Activated naive CD8-positive, alpha-beta T cell treated with anti-CD3 and anti-CD28 coated beads for 36 hours (primary cell): ENCODE measurements at places on chromosomes 2 and 18. TPM values are rescaled to one million over a fixed set of nuclear protein-coding genes. Genes with fewer than 3 reads are reported as not detected.

Gene SCN2A
- 0.04 TPM for total RNA-seq

DNA sequence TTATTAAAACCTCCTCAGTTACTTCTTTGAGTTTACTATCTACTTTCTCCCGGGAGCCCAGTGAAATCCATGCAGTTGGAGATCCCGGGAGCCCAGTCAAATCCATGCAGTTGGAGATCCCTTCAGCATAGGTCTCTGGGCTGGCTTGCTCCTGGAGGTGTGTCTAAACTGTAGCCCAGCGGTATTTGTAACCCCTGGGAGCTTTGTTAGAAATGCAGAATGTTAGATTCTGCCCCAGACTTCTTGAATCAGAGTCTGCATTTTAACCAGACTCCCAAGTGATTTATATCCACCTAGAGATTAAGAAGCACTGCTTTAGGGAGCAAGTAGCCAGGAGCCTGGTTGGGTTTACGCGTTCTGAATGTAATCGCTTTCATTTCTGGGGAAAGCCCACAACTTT is 54.5 kb downstream of the ARHGAP28 start:
- DNase-seq = no peak

Gene NDUFAF7
- 20.9 TPM for total RNA-seq

DNA sequence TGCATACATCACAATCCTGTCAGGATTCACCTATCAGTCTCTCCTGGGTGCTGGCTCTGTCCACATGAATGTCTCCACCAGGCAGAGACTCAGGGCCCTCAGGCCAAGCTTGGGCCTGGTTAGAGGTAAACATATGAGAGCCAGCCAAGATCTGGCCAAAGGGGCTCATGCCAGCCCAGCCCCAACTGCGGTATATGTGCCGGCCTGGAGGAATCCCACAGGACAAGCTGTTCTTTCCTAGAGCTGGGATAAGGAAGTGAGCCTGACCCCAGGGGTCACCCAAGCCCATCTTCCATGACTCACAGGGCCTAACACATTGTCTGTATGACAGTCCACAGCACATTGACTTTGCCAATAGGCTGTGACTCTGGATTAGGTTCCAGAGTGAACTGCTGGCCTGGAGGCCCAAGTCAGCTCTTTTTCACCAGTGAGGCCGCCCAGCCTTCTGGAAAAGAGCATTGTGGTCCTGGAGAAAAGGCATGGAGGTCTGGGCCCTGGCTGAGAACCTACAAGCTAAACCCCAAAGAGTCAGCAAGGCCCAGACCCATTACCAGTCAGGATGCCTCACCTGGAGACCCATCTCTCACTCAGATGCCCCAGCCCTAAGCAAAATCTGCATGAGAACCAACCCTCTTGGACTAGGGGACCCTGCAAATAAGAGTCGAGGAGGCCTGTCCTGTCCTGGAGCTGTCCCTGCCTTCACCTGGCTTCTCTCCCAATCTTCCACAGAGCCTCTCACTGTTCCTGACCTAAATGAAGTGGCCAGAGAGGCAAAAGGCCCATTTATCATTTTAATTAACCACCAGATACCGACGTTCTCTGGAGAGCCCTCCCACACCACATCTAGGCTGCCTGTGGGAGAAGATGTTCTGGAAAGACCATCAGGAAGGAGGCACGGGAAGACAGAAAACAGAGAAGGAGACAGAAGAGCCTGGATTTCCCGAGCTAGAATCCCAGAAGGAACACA is 120.9 kb upstream of the PKDCC start:
- no peak for DNase-seq

Gene AP1S3
- 11.3 TPM for total RNA-seq

Gene TUBB8B
- total RNA-seq = not detected

DNA sequence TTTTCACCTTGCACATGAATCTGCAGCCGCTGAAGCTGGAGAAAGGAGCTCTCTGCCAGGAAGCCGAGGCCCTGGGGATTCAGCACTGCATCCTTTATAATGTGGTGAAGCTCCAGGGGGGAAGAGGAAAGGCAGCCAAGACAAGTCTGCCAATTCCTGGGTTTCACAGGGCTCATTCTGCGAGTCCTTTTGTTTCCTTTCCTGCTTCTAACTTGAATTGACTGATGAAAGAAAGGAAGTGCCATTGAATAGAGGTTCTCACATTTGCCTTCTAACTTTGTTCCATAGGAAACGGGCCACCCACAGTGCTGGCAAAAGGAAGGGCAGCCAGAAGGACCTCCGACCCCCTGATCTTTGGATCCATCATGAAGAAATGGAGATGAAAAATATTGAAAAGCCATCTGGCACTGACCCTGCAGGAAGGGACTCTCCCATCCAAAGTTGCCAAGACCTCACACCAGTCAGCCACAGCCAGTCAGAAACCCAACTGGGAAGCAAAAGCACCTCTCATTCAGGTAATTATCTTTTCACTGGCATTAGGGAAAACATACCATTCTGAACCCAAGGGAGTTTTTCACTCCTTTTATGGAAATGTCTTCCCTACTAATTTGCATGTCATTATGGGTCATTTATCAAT is 765.4 kb downstream of the MBD2 start:
- DNase-seq = no peak

DNA sequence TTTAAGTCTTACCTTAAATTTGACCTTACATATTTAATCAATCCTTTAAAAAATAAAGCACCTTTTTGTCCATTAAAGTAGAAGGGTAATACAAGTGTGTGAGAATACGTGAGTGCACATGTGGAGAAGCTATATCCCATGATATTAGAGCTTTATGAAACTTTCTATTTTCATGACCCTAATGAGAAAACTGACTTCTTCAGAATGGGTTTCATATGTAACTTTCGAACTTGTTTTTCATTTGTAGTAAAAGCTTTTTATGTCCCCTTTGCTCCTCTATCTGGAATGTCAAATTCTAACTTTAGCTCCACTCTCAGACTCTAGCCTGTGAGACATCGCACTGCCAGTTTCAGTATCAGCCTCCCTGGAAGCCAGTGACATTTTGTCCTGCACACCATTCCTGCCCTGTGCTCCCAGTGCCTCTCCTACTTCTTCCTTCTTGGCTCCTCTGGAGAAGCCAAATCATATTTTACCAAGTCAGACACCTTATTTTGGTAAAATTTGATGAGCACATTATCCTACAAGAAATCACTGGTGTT is 42.0 kb downstream of the MAPRE2 start:
- DNase-seq = no peak

GRCh38 chr18:27062802-27063201 is 122.3 kb downstream of the CHST9 start:
- DNase-seq = no peak

Gene MEP1B
- 0.08 TPM for total RNA-seq

DNA sequence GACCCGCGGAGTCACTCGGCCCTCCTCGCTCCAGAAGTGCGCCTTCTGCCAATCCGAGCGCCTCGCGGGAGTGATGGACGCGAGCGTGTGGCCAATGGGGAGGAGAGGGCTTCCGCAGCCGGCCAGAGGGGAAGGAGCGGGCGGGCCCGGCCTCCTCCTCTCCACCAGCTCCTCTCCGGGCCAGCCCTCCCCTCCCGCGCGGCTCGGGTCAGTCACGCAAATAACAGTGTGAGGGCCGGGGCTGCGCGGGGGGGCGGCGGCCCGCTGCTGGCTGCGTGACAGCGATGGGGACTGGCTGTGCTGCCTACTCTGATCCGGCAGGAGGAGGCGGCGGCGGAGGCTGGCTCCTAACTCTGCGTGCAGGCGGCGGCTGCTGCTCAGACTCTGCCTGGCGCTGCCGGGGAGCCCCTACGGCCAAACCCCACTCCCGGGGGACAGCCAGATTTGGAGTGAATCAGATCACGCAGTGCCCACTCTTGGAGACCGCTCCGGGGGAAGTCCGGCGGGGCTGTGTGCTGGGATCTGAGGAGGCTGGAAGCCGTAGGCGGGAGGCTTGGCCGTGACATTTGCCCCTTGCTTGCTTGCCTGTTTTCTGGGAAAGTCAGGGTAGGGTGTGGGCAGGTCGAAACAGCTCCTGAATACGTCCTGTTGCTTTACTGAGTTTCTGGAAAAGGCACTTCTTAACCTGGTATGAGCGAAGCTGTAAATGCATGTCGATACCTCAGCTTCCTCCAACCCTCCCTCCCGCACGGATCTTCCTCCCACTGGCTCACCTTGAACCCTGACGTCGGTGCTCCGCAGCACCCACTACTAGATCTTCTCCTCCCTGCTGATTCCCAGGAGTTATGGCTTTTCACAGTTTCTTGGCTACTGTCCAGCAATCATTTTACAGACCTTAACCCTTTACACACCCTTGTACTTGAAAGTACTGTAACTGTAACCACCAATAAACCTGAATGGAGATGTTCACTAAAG is 97.9 kb upstream of the SERTAD2 start:
- no peak for DNase-seq

Gene HJURP
- total RNA-seq = 78.1 TPM

- DNase-seq = no peak
These were observed 559.8 kb upstream of the FANCL start for GRCh38 chr2:58800881-58801280.

DNA sequence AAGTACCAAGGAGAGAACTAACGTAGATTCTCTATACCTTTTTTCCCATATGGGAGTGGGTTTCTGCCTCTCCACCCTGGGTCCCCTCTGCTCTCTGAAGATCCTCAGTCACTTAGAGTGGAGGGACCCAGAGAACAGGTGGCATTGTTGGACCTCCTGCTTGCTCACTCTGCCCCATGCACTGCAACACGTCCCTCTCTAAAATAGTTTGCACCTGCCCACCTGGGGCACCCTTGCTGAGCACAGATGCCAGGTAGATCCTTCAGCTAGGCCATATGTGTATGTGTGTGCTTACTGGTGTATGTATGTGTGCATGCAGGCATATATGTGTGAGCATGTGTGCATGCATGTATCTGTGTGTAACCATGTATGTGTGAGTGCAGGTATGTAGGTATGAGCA is 2.2 kb downstream of the IL36RN start:
- DNase-seq = no peak

Gene TMEM169
- 0.41 TPM for total RNA-seq

Gene FTCDNL1
- 3.2 TPM for total RNA-seq

DNA sequence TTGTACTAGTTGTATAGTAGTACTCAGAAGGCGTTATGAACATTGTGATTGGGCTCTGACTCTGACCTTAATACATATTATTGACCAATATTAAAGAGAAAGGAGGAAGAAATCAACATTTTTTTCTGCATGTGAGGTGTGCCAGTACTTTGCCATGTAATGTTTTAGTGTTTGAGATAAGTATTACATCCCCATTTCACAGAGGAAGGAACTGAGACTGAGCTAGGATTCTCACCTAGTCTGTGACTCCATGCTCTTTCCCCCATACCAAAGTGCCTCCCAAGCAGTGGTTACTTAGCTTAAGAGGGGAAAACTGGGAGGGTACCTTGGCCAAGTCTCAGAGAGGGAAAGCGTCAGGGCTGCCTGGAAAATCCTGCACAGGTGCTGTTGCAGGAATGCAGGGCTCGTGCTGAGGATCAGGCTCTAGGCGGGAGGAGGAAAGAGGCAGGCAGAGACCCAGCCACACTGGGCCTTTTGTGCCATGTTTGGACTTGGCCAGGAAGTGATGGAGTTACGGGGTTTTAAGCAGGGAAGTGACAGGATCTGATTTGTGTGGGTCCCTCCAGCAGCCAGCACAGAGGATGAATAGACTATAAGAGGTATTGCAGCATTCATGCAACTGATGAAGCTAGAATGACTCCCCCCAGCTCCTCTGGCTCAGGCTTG is 1.7 kb downstream of the PNKD start:
- DNase-seq = no peak

DNA sequence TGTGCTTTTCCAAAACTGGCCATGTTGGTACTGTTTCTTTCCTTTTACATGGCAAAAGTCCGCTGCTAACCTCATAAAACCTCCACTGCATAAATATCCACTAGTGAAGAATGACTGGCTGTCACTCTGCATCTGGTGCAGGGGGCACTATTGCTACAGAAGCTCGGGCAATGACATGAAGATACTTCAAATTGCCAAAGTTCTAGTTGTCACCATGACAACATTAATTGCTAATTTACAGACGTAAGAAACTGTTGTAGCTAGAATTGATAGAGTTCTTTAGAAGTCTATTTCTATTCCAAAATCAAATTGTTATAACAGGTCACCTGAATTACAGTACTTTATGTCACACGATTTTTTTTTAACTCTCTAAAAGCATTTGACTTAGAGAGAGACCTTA is 845 bp downstream of the CFAP210 start:
- no peak for DNase-seq

Gene ARHGAP25
- total RNA-seq = 51.0 TPM

- no peak for DNase-seq
These were observed 419.9 kb downstream of the TDRD15 start for GRCh38 chr2:21543630-21544029.

Gene TXNDC9
- total RNA-seq = 31.7 TPM

- DNase-seq = no peak
These were observed 2.0 kb upstream of the MCFD2 start for GRCh38 chr2:46917628-46918027.

GRCh38 chr2:20803226-20803682 is 19.6 kb downstream of the LDAH start:
- DNase-seq = no peak

GRCh38 chr2:126669772-126670171 is 13.8 kb downstream of the GYPC start:
- DNase-seq = no peak

DNA sequence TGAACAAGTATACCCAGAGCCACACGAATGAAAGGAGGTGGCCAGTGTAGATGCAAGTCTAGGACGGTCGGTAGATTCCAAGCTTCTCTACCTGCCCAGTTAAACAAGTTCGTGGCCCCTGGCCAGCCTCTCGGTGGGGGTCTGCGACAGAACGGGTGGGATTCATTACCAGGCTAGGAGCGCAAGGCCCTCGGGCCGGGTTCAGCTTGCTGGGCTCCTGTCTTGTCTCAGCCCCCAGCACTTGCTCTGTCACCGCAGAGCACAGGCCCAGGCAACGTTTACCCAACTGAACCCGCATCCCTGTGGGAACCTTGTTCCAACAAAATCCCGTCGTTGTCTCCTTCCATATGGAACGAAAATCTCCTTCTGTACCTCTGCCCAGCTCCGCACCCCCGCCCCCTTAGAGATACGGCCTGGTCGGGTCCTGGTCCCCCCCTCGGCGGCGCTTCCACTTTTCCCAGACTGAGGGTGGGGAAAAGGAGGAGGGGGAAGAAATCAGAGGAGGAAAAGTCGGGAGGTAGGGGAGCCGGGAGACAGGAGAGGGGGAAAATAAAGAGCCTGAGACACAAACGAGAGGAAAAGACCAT is 1.9 kb upstream of the EMX1 start:
- DNase-seq = no peak

Gene ANKRD62
- not detected for total RNA-seq
